ENCODE measurements at places on chromosomes 13 and 19.

- no peak for DNase-seq
Observed at GRCh38 chr13:46881621-46882020, 15.2 kb downstream of the HTR2A start.

DNA sequence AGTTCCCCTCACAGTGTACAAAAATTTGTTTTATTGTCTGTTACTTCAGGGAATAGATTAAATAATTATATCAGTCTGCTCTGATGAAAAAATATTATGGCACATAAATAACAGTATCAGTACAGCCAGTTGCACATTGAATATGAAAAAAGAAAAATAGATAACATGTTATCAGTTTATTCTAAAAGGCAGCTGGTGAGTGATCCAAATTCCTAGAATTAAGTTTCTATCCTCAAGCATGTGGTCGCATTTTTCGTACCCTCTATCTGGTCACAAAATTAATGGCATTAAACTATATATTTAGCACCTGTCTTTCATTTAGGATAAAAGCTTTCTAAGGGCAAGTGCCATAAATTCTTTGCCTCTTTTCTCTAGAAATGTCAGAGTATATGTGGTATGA lies 944.8 kb upstream of the PCDH9 start:
- DNase-seq: no peak

DNA sequence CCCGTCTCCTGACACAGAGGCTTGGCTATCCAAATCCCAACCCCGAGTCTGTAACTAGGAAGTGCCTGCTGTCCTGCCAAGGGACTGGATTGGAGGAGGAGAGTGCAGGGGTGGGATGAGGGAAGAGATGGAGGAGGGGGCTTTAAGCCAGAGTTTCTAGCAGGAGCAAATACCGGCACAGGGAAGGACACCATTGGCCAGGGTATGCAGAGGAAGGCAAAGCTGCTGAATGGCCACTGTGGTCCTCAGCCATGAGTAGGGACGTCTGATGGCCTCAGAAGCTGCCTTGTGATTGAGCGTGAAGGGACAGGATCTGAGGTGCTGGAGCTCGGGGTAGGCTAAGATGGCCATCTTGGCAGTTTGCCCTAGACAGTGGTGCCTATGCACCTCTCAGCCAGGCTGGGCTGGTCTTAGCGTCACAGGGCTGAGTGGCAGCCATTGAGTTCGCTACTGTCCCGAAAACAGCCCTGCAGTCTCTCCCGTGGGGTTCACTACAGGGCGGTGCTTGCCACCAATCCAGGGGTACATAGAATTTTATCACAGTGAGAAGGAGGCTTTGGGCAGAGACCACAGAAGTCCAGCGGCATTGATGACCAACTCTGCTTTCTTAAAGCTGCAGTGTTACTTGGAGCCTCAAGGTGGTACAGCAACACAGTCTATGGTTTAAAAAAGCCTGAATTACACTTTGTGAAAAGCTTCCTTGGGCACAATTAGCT lies 61.8 kb downstream of the AKAP11 start:
- DNase-seq: peak; percentile 29

DNA sequence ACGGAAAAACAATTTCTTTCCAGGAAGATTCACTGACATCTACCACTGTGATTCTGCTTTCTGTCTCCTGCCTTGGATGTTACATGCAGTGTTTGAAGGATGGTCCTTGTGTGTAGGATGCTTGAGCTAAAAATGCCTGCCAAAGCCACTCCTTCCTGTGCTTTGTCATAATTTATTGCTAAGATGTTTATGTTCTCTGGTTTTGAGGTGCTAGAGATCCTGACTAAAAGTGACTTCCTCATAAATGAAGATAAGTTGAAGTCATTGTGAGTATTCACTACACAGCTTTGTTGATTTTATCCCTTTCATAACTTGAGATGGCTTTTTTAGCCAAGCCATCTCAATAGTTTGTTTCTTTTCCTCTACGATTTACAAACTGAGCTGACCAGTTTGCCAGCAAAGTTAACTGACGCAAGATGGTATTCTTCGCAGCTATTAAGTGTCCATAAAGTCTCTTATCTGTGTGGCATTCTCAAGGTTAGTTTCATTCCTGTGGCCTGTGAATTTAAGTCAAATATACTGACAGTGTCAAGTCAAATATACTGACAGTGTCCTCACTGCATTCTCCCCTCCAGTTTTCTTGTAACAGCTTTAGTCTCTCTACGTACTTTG lies 15.7 kb upstream of the FBXL3 start:
- DNase-seq: no peak

DNA sequence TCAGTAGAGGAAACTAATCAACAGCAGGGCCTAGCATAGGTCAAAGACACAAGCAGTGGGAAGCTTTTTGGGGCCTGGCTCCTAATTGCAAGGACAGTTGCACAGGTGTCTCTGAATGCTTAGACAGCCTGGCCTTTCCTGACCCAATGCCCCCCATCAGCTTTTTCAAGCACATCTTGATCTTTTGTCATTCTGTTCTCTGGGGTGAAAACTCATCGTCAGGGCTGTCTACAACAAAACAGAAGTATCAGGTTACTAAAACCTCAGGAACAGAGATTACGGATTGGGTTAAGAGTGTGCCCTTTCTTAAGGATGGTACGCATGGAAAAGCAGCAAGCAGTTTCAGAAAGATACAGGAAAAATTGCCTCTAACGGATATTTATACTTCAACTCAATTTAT lies 8.3 kb upstream of the ZNF254 start:
- no peak for DNase-seq

DNA sequence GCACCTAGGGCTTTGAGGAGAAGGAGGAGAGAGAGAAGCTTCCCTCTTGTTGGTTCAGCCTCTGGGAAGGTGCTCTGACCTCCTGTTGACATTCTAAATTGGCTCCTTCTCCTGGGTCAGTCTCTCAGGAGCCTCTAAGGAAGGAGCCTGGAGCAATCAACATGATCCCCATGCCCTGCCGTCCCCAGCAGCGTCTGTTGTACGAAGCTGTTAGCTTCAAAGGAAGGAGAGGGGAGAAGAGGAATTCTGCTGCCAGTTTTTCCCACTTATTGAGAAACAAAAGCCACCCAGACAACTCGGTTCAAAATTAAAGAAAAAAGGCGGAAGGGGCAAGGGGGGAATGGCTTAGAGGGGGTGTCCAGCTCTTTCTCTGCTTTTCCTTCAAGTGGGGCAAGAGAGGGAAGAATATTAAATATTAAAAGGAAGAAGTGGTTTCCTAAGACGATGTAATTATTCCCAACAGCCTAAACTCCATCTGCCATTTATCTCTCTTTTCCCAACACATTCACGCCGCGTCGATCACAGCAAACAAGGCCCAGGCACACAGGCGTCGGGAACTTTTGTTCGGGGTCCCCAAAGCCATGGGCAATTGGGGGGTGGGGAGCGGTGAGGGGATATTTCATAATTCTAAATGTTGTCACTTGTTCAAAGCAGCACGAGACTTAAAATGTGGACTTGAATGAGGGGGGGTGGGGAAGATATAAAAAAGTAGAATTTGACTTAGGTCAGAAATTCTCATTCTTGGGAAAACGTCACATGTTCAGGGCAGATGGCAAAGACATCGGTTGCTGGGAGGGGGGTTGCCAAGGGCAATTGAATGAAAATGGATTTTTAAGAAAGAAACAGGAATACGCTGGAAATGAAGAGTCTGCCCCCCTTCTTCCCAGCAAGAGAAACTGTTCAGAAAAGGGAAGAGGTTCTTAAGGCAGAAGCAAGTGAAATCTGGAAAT lies 116.8 kb upstream of the CACNA1A start:
- no peak for DNase-seq

GRCh38 chr19:28553005-28553404 lies 659.9 kb downstream of the UQCRFS1 start:
- DNase-seq: no peak

DNA sequence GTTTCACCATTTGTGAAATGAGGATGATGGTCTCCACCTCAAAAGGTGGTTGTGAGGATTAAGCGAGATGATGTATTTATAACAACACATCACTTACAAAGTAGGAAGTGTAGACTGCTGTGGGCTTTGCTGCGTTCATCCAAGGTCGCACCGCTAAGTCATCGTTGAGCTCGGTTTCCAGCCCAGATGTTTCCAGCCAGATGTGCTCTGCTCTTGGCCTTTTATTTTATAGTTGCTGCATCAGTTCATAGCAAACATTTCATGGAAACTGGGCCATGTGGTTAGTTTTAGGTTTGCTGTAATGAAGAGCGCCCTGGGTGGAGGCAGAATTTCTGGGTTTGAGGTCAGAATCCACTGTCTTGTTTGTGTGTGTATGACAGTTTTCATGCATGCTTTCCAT lies 76.5 kb upstream of the RNF113B start:
- DNase-seq: no peak

DNA sequence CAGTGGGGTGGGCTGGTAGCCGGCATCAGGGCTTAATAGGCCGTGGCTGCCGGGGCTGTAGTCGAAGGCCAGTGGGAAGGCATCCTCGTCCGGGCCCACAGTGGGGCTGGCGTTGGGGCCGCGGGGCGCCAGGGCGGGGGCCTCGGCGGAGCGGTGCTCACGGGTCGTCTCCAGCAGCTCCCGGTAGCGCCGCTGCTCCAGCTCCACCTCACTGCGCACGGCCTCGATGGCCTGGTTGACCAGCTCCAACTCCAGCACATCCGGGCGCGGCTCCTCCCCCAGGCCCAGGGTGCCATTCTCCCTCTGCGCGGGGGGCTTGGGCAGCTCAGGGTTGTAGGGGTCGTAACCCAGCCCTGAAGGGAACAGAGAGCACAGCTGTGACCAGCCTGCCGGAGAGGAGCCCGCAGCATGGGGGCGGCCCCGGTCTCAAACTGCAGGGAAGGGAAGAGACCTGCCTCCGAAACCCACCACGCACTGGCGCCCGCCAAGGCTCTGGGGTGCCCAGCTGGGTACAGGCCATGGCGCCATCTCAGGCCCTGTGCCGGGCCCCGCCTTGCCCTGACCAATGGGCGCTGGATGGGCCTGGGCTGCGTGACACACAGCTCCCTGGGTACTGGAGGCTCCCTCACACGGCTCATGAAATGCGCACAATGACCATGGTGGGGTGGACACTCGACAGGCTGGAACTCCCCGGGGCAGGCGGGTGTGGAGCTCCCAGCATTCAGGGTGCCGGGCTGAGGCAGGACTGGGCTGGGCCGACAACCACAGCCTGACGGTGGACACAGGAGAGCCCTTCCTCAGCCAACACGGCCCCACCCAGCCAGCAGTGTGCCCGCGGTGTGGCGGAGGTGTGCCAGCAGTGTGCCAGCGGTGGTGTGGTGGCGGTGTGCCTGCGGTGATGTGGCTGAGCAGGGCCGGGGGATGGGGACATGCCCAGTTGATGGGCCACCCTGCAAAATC lies 16.5 kb upstream of the ATP8B3 start:
- no peak for DNase-seq

GRCh38 chr19:48760504-48761205 lies 5.3 kb downstream of the FGF21 start:
- no peak for DNase-seq

- no peak for DNase-seq
Observed at GRCh38 chr19:11067356-11068113, 21.7 kb upstream of the LDLR start.

DNA sequence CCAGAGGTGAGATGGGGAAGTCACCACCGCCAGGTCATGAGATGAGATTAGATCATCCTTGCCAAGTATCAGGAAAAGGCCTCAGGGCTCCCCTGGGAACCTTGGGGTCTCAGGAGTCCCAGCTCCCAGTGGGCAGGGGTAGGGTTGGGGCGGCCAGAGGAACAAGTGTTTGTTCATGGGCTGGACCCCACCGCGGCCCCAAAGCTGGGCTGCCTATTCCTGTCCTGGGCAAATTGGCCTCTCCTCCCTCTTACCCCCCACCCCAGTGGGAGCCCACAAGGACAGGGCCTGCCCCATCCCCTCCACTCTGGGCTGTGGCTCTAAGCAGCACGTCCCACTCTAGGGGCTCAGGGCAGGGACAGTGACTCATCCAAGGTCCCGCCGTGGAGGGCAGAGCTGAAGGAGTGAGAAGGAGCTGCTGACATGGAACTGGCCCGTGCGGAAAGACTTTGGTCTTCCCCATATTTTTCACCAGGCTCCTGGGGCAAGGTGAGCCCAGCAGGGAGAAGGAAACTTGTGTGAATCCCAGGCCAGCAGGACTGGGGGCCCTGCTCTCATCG lies 4.0 kb upstream of the HCN2 start:
- no peak for DNase-seq

DNA sequence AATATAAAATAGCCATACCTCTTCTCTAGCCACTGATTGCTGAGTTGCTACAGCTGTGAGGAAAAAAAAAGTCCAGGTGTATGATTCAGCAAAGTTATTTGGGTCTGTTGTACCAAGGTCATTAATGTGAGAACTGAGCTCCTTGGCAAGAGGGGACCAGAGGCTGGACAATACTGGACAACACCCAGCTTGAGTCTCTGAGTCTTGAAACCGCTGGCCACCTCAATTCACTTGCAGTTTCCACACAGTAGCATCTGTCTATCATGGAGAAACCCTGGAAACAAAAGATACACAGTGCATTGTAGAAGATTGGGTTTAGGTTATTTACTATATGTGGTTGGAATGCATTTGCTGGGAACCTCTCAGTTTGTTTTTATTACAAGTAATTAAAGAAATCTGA lies 60.4 kb downstream of the WDFY2 start:
- peak; percentile 48 for DNase-seq

- no peak for DNase-seq
Observed at GRCh38 chr19:14149509-14149994, 13.2 kb upstream of the ASF1B start.

DNA sequence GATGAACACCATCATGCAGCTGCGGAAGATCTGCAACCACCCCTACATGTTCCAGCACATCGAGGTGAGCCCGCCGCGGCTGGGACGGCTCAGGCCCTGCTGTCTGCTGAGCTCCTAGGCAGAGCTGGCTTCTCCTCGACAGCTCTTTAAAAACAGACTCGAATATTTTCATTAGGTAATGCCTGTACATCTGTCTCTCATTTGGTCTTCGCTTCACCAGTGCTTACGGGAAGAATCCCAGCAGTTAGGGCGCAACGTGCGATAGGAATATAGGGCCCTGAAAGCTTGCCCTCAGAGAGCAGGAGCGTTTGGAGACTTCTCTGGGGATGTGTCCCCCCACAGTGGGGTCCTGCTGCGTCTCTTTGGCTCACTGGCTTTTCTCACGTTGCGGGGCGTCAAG lies 63.8 kb upstream of the LDLR start:
- no peak for DNase-seq

GRCh38 chr13:37273836-37274235 lies 168.4 kb upstream of the CSNK1A1L start:
- no peak for DNase-seq

DNA sequence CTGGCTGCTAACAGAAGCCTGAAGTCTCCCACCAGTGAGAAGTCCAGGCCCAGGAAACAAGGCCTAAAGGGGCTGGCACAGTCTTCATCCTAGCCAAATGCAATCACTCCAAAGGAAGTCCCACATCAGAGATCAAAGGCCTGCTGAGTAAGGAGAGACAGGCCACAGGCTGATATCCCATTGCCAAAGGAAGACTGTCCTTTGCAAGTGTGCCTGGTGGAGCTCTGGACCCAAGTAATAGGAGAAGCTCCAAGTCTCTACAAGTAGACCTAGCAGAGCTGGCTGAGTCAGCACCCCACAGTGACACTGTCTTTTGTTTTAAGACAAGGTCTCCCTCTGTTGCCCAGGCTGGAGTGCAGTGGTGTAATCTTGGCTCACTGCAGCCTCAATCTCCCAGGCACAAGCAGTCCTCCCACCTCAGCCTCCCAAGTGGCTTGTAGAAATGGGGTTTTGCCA lies 4.5 kb downstream of the DBP start:
- DNase-seq: no peak
